ENCODE measurements at places on chromosomes 3 and 15. TPM values are rescaled to one million over a fixed set of nuclear protein-coding genes. Genes with fewer than 3 reads are reported as not detected.

The DENND4A gene
- total RNA-seq, result 57.9 TPM

The ONECUT1 gene
- 4.6 TPM for total RNA-seq

The SCAANT1 gene
- not detected for total RNA-seq

The KLF15 gene
- 6.7 TPM for total RNA-seq

The C3orf22 gene
- not detected for total RNA-seq

The PCYT1A gene
- 35.8 TPM for total RNA-seq

The FBXW12 gene
- total RNA-seq, result 1.8 TPM

The TRPM1 gene
- not detected for total RNA-seq

The CDCP1 gene
- 0.23 TPM for total RNA-seq

The LSAMP gene
- 118 TPM for total RNA-seq

The ZNF445 gene
- total RNA-seq, result 38.1 TPM
